ENCODE measurements at places on chromosomes 2 and 18. TPM values are rescaled to one million over a fixed set of nuclear protein-coding genes. Genes with fewer than 3 reads are reported as not detected.

DNA sequence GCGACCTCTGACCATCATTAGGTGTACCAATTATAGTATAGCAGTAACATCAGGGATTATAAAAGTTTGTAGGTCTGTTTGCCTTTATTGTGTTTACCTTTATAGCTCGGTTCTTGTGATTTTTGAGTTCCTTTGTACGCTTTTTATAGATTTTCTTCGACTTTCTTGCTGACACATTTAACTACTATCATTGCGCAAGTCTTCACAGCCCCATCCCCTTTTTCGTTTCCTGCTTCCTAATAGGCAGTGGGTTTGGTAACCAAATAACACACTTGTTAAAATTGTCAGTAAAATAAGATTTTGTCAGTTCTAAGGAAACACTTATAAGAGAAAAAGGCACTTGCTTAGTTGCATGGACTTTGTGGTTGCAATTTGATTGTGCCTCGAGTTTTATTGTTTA is 541.5 kb downstream of the LRP1B start:
- no peaks in the 10 kb centered on the region for H3K27me3 ChIP-seq
- H3K27ac ChIP-seq = no peak overlapping the region
- no peaks in the 10 kb centered on the region for H3K4me1 ChIP-seq
- no peak for DNase-seq
- no peak overlapping the region for H3K4me3 ChIP-seq

DNA sequence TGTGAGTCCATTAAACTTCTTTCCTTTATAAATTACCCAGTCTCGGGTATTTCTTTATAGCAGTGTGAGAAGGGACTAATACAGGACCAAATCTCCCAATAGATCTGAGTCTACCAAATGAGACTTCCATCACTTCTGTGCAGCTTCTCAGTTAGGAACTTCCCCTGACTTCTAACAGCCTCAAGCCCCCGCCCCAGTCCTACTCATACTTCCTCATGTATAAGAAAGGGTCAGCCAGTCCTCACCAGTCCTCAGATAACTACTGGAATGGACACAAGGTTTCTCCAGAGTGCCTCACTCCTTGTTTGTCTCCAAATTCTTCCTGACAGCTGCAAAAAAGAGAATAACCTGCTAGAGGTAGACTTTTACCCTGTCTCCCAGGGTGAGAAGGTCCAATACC is 19.5 kb downstream of the TTC32 start:
- H3K36me3 ChIP-seq = no peaks in the 10 kb centered on the region
- no peaks in the 10 kb centered on the region for H3K4me1 ChIP-seq
- H3K27ac ChIP-seq = no peak overlapping the region

DNA sequence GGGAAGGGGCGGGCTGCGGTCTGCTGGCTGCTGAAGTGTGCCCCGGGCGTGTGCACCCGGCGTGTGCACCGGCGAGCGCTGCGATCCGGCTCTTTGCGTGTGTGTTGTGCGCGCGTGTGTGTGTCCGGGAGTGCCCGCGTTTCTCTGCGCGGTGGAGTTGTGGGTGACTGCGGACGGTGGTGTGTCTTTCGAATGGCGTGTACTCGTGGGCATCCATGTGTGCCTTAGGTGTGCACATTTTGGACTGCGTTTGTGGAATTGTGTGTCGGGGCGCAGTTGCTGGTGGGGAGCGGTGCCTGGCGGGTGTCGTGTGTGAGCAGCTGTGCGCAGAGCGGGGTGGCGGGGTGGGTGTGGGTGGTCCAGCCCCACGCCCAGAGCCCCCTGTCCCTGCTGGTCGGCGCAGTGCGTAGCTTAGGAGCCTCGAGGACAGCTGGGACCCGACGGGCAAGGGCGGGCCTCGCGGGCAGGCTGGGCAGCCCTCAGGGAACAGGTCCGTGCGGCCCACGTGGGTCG is 533 bp downstream of the HPCAL1 start:
- no peak for DNase-seq
- H3K27ac ChIP-seq = peak overlapping the region; percentile 72
- H3K27me3 ChIP-seq = peaks cover 6% of the 10 kb centered on the region

GRCh38 chr18:45275367-45276113 is 339.7 kb upstream of the SLC14A2 start:
- no peaks in the 10 kb centered on the region for H3K27me3 ChIP-seq

- H3K4me1 ChIP-seq = peaks cover 17% of the 10 kb centered on the region
- H3K4me3 ChIP-seq = no peak overlapping the region
- H3K27ac ChIP-seq = no peak overlapping the region
- H3K27me3 ChIP-seq = no peaks in the 10 kb centered on the region
Measured at GRCh38 chr2:56286936-56287335, 103.1 kb downstream of the CCDC85A start.

RBFA gene
- 8.1 TPM for polyA plus RNA-seq

- H3K36me3 ChIP-seq = no peaks in the 10 kb centered on the region
- no peak overlapping the region for H3K27ac ChIP-seq
- no peaks in the 10 kb centered on the region for H3K27me3 ChIP-seq
- DNase-seq = no peak
- no peak overlapping the region for H3K4me3 ChIP-seq
- no peaks in the 10 kb centered on the region for H3K4me1 ChIP-seq
Measured at GRCh38 chr2:184620367-184620766, 22.0 kb downstream of the ZNF804A start.

- DNase-seq = no peak
- peaks cover 13% of the 10 kb centered on the region for H3K4me1 ChIP-seq
- H3K4me3 ChIP-seq = no peak overlapping the region
- peak overlapping the region; percentile 80 for H3K27ac ChIP-seq
- H3K36me3 ChIP-seq = no peaks in the 10 kb centered on the region
Measured at GRCh38 chr2:45963816-45964215, 312.3 kb downstream of the PRKCE start.

DNA sequence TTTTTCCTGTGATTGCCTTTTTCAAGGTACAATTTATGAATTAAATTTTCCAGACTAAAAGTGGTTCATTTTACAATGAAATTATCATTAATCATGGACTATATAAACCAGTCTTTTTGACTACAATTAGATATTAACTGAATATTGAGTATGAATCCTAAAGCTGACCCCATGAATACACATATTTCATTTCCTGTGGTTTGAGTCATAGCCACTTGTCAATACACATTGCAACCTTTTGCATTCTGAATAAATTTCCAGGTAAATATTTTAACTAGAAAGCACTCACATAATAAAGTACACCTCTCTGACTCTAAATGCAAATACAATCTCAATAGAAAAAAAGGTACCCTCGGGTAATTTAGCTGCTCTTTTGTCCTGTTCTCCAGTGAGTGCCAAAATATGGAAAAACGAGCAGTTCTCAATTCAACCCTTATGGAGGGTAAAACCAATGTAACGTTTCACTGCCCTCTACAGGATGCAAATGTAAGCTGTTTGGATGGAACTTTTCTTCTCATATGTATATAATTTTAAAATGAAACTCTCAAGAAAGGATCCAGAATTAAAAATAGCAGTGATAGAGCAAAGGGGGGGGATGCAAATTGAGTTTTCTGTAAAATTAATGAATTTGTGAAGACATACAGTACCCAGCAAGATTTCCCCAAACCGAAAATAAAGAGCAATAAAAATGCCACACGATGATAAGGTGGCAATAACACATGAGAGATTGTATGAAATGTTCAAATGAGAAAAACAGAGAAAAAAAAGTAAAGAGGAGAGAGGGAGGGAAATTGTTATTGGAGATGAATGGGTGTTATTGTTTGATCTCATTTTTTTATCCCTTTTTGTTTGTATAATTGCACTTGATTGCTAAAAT is 1795.7 kb upstream of the PIK3C3 start:
- peak; percentile 2 for DNase-seq
- no peaks in the 10 kb centered on the region for H3K36me3 ChIP-seq
- H3K4me3 ChIP-seq = no peak overlapping the region
- no peaks in the 10 kb centered on the region for H3K4me1 ChIP-seq
- H3K27me3 ChIP-seq = no peaks in the 10 kb centered on the region

- H3K4me3 ChIP-seq = peak overlapping the region; percentile 48
- H3K27me3 ChIP-seq = no peaks in the 10 kb centered on the region
- H3K4me1 ChIP-seq = no peaks in the 10 kb centered on the region
- peak; percentile 75 for DNase-seq
- H3K36me3 ChIP-seq = no peaks in the 10 kb centered on the region
Measured at GRCh38 chr2:25362434-25363145, 20.9 kb upstream of the DNMT3A start.

GRCh38 chr2:104863146-104863467 is 9.2 kb downstream of the POU3F3 start:
- no peak overlapping the region for H3K27ac ChIP-seq
- H3K4me3 ChIP-seq = no peak overlapping the region
- DNase-seq = no peak
- peaks cover 18% of the 10 kb centered on the region for H3K27me3 ChIP-seq
- H3K36me3 ChIP-seq = no peaks in the 10 kb centered on the region

DNA sequence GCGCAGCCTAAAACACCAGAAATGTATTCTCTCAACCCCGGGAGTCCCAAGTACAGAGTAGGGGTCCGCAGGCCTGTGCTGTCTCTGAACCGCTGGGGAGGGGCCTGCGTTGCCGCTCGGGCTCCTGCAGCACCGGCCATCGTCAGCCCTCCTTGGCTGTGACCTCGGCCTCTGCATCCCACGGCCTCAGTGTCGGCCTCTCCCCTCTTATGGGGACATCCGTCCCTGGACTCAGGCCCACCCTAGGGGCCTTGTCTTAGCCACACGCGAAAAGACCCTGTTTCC is 50.5 kb downstream of the KCNG2 start:
- no peak overlapping the region for H3K4me3 ChIP-seq
- H3K27me3 ChIP-seq = no peaks in the 10 kb centered on the region
- no peaks in the 10 kb centered on the region for H3K36me3 ChIP-seq
- H3K4me1 ChIP-seq = no peaks in the 10 kb centered on the region

CLEC4F gene
- 0.22 TPM for polyA plus RNA-seq

CDK15 gene
- 1.2 TPM for polyA plus RNA-seq

DNA sequence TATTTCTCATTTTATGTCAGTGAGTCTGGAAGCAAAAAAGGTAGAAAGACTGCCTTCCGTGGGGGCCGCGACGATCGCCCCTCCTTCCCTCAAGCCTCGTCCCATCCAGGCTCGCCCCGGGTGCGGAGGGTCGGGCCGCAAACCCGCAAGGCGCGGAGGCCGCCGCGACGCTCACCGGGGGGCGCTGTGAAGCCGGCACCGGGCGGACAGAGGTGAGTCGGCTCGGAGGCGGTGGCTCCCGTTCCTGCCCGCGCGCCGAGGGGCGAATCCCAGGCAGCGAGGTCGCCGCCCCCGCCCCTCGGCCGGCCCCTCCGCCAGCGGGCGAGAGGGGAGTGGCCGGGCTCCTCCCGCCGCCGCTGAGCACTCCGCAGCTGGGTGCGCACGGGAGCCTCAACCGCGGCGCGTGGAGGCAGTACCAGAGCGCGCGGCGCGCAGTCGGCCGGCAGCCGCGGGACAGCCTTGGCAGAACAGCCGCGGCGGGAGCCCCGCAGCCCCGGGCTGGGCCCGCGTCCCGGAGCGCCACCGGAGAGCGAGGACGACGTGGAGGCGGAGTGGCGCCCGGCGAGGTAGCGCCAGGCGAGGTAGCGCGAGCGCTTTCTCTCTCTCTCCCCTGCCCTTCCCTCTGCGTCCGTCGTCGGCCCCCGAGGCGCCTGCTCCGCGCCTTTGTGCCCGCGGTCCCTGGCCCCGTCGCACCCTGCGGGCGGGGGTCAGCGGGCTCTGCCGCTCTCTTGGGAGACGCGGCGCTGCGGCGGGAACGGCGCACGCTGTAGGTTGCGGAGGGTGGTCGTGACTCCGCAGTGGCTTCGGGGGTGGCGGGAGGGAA is at the start of gene MYO1B:
MYO1B (plus strand) TSS at position 359 of the 823 bp plus-strand sequence. CDS start 31,492 bp downstream, outside the sequence.
- no peaks in the 10 kb centered on the region for H3K36me3 ChIP-seq
- H3K27ac ChIP-seq = peak within 1 kb of the TSS; percentile 71
- peak; percentile 92 for DNase-seq
- no peaks in the 10 kb centered on the region for H3K27me3 ChIP-seq
- H3K4me1 ChIP-seq = peaks cover 15% of the 10 kb centered on the region
- H3K4me3 ChIP-seq = peak within 1 kb of the TSS; percentile 65

- DNase-seq = no peak
- no peak overlapping the region for H3K4me3 ChIP-seq
- no peaks in the 10 kb centered on the region for H3K27me3 ChIP-seq
- H3K4me1 ChIP-seq = no peaks in the 10 kb centered on the region
- no peaks in the 10 kb centered on the region for H3K36me3 ChIP-seq
- H3K27ac ChIP-seq = no peak overlapping the region
Measured at GRCh38 chr2:35501076-35501475, 854.5 kb upstream of the CRIM1 start.

GRCh38 chr2:79862756-79863155 is 349.9 kb downstream of the CTNNA2 start:
- no peak overlapping the region for H3K4me3 ChIP-seq
- H3K27me3 ChIP-seq = no peaks in the 10 kb centered on the region
- no peaks in the 10 kb centered on the region for H3K36me3 ChIP-seq
- H3K27ac ChIP-seq = no peak overlapping the region

DNA sequence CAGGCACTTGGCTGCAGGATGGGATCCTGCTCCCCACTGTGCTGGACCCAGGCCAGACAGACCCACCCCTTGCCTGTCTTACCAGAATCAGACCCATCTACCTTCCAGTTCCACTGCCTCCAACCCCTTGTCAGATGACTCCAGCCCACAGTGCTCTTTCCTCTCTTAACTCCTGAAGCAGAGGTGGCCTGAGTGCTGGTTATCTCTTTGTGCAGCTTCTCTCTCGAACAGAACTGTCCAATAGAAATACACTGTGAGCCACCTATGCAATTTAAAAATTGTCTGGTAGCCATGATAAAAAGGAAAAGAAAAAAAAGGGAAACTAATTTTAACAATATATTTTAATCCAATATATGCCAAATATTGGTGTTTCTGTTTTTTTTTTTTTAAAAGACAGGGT is 160.2 kb upstream of the SMAD2 start:
- DNase-seq = no peak
- H3K36me3 ChIP-seq = no peaks in the 10 kb centered on the region
- H3K4me1 ChIP-seq = no peaks in the 10 kb centered on the region

PIKFYVE gene
- 8.7 TPM for polyA plus RNA-seq
